Parietal lobe (tissue), 2 donors: ENCODE measurements at places on chromosomes 7 and 10. TPM values are rescaled to one million over a fixed set of nuclear protein-coding genes. Genes with fewer than 3 reads are reported as not detected.

The LRRD1 gene
- 3.8 TPM for total RNA-seq

The FGFR2 gene
- total RNA-seq, result 77.9 TPM

The GIMAP8 gene
- total RNA-seq, result 1.3 TPM

The NPSR1 gene
- not detected for total RNA-seq

The GPER1 gene
- 1.6 TPM for total RNA-seq

The SORCS1 gene
- 64.2 TPM for total RNA-seq

The ELAPOR2 gene
- 42.3 TPM for total RNA-seq

The AS3MT gene
- 13.8 TPM for total RNA-seq

The ZNF365 gene
- 31.9 TPM for total RNA-seq

The FAM221A gene
- 16.9 TPM for total RNA-seq

The HOGA1 gene
- total RNA-seq, result 0.31 TPM

The TMEM72 gene
- not detected for total RNA-seq

The EDRF1 gene
- 76.1 TPM for total RNA-seq

The ZMIZ1 gene
- total RNA-seq, result 75.1 TPM

The CCDC6 gene
- total RNA-seq, result 42.9 TPM

The FAM25G gene
- total RNA-seq, result not detected

The TAC1 gene
- total RNA-seq, result 7.8 TPM

The SFTPA1 gene
- not detected for total RNA-seq

The NEBL gene
- total RNA-seq, result 72.6 TPM

The OAT gene
- 110 TPM for total RNA-seq

The LRRTM3 gene
- total RNA-seq, result 19.1 TPM
